ENCODE measurements at places on chromosomes 1 and 21.

DNA sequence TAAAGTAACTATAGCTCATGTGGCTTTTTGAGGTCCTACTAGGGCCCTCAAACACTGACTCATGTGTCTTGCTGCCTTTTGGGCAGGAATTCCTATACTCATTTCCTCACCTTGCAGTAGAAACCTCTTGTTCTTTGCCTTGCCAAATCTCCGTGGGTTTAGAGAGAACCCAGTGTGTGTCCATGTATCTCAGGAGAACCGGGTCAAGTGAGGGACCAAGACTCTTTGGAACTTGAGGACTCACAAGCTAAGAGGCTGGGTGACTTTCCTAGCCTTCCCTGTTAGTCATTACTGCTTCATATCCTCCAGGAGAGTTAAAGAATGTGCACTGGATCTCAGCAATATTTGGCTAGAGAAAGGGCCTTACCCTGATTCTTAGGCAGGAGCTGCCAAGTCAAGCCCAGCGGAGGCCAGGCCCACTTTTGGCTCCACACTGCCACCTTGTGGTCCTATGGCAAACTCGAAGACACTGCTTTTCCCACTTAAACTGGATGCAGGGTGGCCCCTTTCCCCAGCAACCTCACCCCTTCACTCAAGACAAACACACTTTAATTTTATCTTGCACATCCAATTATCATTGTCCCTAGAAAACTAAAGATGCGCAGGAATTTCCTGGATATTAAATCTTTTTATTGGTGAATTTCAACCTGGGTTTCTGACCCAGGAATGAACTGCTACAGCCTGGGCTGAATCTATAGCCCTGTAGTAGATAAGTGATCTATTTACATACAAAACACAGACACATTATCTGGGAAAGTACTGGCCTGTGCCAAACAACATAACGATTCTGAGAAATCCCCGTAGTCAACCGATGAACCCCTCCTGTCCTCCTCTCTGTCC lies 10.6 kb downstream of the AVPR1B start:
- DNase-seq, result peak; percentile 83

- no peak for DNase-seq
Observed at GRCh38 chr1:17621691-17622090, 82.2 kb downstream of the ARHGEF10L start.

GRCh38 chr21:37593015-37593414 lies 226.4 kb downstream of the DYRK1A start:
- DNase-seq, result no peak

- no peak for DNase-seq
Observed at GRCh38 chr21:34885125-34885524, 164.0 kb downstream of the RUNX1 start.

DNA sequence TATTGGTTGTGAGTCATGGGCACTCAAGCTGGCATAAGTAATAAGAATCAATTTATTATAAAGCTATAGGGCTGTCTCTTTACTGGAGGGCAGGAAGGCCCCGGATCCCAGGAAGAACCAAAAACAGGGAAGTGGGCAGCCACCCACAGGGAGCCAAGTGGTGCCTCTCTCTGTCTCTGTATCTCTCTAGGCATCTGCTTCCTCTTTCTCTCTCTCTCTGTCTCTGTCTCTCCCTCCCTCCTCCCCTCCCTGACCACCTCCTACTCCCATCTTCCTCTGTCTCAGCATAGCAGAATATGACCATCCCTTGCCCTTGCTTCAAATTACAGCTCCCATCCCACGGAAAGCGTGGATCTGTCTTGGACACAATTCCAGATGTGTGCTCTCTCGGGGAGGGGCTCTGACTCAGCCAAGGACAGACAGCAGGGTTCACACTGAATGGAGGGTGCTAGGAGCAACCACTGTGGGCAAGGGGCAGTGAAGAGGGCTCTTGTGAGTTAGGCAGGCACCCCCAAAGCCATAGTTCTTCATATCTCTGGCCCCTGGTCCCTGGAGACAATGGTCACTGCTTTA lies 80.4 kb upstream of the LPGAT1 start:
- no peak for DNase-seq

- DNase-seq, result no peak
Observed at GRCh38 chr1:159889202-159889601, 10.8 kb downstream of the CFAP45 start.

GRCh38 chr1:175192111-175192629 lies 406 bp downstream of the KIAA0040 start:
- DNase-seq, result peak; percentile 50

GRCh38 chr1:19448491-19449439 lies 36.6 kb downstream of the CAPZB start:
- DNase-seq, result peak; percentile 41

GRCh38 chr1:73635021-73635420 lies 563.0 kb downstream of the LRRIQ3 start:
- DNase-seq, result no peak

GRCh38 chr1:159856576-159856975 lies 5.9 kb downstream of the VSIG8 start:
- DNase-seq, result no peak
